ENCODE measurements at places on chromosomes 6 and 20. TPM values are rescaled to one million over a fixed set of nuclear protein-coding genes. Genes with fewer than 3 reads are reported as not detected.

Gene HLA-DQA1
- not detected for total RNA-seq

- no peak for DNase-seq
Measured at GRCh38 chr6:148211777-148212324, 130.8 kb upstream of the SASH1 start.

Gene SYNE1
- 64.0 TPM for total RNA-seq

GRCh38 chr6:56786256-56786655, 143.6 kb upstream of the DST start:
- no peak for DNase-seq

- no peak for DNase-seq
Measured at GRCh38 chr20:35252037-35252461, 25.6 kb downstream of the MMP24 start.

Measured in astrocyte (in vitro differentiated cells and primary cell).